ENCODE measurements at places on chromosomes 2 and 18. TPM values are rescaled to one million over a fixed set of nuclear protein-coding genes. Genes with fewer than 3 reads are reported as not detected.

The RGPD5 gene
- 64.9 TPM for total RNA-seq

The TXNDC2 gene
- not detected for total RNA-seq

GRCh38 chr18:48941672-48942071 is 9.1 kb downstream of the SMAD7 start:
- no peak for DNase-seq

The SLC4A5 gene
- 2.7 TPM for total RNA-seq

DNA sequence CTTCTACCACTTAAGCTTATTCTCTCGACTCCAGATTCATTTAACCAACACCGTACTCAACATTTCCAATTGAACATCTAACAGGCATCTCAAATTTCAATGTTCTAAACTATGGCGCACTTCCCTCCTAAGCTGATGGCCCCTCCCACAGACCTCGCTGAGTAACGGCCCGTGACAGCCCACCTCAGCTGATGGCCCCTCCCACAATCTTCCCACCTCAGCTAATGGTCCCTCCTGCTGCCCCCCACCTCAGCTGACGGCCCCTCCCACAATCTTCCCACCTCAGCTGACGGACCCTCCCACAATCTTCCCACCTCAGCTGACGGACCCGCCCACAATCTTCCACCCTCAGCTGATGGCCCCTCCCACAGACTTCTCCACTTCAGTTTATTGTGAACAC is 57.1 kb upstream of the TSPYL6 start:
- no peak for DNase-seq

- DNase-seq: peak; percentile 62
Measured at GRCh38 chr18:80159713-80160636, 50.9 kb downstream of the ADNP2 start.

The SALL3 gene
- total RNA-seq: 0.32 TPM

Measured in psoas muscle (tissue), 8 donors.